ENCODE measurements at places on chromosomes 7 and 10. TPM values are rescaled to one million over a fixed set of nuclear protein-coding genes. Genes with fewer than 3 reads are reported as not detected.
A peak's percentile ranks its signal among the peaks of the same experiment; 100 is the strongest.

Gene NME8
- not detected for total RNA-seq

Gene KIAA1549
- total RNA-seq, result 0.11 TPM

Gene EEF1AKMT2
- total RNA-seq, result 20.0 TPM

Gene ZNF425
- total RNA-seq, result 4.0 TPM

Gene RBAK
- 19.4 TPM for total RNA-seq

Gene FAM25C
- not detected for total RNA-seq

Gene NRCAM
- 0.22 TPM for total RNA-seq

Gene LIPK
- not detected for total RNA-seq

Gene NPFFR1
- total RNA-seq, result not detected

Gene PPP1R3C
- not detected for total RNA-seq

Gene FKBP6
- not detected for total RNA-seq

Gene MRLN
- not detected for total RNA-seq

Gene HMX3
- not detected for total RNA-seq

DNA sequence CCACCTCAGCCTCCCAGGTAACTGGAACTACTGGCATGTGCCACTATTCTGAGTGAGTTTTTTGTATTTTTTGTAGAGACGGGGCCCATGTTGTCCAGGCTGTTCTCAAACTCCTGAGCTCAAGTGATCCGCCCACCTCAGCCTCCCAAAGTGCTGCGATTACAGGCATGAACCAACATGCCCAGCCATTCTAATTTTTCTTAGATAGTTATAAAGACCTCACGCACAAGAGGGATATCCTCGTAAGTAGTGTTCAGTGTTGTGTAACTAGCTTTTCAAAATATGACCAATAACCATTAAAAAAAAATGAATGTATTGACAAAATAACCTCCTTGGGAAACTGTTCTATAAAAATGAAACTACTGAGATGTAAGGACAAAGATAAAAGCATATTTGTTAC is 90.5 kb upstream of the FERD3L start:
- DNase-seq, result no peak

GRCh38 chr10:36087006-36088005 is 445.2 kb upstream of the FZD8 start:
- no peak for DNase-seq

- DNase-seq, result peak; percentile 52
Measured at GRCh38 chr7:140475747-140476333, 3.5 kb downstream of the MKRN1 start.

GRCh38 chr7:38525857-38526256 is 105.3 kb downstream of the AMPH start:
- no peak for DNase-seq

DNA sequence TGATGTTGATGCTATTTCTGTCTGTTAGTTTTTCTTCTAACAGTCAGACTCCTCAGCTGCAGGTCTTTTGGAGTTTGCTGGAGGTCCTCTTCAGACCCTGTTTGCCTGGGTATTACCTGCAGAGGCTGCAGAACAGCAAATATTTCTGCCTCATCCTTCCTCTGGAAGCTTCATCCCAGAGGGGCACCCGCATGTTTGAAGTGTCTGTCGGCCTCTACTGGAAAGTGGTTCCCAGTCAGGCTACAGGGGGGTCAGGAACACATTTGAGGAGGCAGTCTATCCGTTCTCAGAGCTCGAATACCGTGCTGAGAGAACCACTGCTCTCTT is 13.3 kb upstream of the CYP3A5 start:
- DNase-seq, result no peak

DNA sequence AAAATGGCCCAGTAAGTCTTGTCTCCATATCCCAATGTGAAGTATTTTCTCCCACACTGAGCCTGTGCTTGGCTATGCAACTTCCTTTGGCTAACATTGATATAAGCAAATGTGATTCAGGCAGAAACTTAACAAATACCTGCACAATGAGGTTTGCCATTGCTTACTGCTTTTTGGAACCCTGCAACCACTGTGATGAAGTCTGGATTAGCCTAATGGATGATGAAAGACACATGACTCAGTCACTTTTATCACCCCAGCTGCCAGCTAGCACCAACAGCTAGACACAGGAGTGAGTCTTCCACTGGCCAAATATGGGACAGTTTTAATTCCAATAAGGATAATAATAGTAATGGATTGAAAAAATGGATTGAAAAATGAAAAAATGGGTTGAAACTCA is 854.5 kb downstream of the GRM8 start:
- DNase-seq, result no peak

DNA sequence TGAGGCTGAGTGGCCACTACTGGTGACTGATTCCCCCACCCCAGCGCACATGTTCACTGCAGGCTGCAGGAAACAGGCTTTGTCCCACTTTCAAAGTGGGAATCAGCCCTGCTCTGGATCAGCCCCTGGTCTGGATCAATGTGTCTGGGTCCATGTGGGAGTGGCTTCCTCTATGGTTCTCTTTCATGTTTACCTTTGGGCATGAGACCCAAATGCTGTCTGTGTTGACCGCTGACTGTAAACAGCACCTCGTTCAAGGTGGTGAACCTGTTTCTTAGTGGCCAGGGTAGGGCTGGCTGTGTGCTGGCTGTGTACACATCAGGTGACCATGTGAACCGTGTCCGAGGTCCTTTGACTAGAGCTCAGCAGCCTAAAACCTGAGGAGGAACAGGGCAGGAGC is 121.8 kb downstream of the CAMK1D start:
- DNase-seq, result no peak

DNA sequence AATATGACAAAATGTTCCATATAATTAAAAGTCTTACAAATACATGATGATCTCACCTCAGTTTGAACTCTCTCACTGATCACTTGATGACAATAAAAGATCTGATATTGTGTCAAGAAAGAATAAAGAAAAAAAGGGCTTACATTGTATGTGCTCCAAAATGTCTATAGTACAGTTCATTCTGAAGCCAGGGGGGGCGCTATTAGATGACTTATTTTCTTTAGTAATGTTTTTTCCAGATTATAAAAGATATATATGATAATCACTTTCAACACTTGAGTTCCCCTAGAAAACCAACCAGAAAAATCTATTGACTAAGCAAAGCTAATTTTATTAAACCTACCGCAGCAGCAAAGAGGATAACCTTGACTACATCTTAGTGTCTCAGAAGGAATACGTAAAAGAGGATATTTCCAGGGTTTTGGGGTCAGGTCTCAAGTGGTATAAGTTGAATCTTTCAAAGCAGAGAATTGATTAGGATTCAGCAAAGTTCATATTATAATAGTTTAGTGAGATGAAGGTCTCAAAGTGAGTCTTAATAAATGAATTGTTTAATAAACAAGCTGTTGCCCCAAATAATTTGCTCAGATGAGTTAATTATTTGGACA is 55.8 kb downstream of the PTN start:
- no peak for DNase-seq

DNA sequence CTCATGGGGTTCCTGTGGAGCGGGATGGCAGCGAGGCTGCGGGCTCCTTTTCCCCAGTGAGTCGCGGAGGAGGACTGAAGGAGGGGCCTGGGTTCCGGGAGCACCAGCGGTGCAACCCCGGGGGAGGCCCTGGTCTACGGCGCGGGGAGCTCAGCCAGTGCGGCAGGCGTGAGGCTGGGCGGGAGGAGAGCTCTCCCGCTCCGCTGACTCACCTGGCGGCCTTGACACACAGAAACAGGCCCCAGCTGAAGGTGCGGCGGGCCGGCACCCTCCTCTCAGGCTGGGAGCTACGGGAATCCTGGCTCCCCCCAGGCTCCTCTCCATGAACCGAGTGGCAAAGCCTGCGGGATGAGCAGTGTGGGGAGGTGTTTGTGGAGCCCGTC is 6.8 kb upstream of the NOM1 start:
- DNase-seq, result no peak

GRCh38 chr10:116733566-116733965 is 8.8 kb downstream of the HSPA12A start:
- DNase-seq, result no peak

- no peak for DNase-seq
Measured at GRCh38 chr10:77494756-77495541, 142.7 kb downstream of the KCNMA1 start.

DNA sequence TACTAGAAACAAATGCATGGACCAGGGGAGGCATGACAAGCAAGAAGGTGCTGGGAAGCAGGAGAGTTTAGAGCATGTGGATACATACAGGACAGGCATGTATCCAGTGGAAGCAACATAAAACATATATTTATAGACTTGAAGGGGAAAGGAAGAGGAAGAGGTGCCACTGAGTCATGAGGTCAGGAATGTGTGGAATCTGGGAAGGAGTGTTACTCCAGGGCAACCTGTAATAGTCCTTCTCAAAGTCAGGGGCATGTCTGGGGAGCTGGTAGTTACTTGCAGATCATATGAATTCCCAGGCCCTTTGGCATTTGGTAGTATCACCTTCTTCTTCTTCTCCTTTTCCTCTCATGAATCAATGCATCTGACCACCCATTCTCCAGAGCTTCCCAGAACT is 246.6 kb downstream of the XPNPEP1 start:
- no peak for DNase-seq

- DNase-seq, result no peak
Measured at GRCh38 chr10:117541909-117542705, 439 bp upstream of the EMX2 start.

DNA sequence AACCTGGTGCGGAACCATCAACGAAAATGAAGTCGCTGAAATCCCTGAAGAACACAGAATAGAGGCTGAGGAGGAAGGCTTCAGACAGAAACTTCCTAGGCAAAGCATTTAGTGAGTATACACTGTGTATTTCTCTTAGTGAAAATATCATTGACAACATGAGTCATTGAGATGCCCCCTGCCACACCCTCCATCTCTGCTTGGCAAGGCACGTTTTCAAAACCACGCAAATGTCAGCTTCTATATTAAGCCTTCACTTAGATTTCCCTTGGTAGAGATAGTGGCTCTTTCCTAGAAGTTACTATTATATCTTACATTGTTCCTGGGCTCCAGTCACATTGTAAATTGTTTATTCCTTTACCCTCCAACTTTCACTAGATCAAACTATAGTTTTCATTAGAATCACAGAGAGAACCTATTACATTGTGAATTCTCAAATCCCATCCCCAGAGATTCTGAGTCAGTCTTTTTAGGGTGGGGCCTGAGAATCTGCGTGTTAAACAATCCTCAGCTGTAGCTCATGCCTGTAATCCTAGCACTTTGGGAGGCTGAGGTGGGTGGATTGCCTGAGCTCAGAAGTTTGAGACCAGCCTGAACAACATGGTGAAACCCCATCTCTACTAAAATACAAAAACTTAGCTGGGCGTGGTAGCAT is 4.6 kb upstream of the SKAP2 start:
- no peak for DNase-seq

DNA sequence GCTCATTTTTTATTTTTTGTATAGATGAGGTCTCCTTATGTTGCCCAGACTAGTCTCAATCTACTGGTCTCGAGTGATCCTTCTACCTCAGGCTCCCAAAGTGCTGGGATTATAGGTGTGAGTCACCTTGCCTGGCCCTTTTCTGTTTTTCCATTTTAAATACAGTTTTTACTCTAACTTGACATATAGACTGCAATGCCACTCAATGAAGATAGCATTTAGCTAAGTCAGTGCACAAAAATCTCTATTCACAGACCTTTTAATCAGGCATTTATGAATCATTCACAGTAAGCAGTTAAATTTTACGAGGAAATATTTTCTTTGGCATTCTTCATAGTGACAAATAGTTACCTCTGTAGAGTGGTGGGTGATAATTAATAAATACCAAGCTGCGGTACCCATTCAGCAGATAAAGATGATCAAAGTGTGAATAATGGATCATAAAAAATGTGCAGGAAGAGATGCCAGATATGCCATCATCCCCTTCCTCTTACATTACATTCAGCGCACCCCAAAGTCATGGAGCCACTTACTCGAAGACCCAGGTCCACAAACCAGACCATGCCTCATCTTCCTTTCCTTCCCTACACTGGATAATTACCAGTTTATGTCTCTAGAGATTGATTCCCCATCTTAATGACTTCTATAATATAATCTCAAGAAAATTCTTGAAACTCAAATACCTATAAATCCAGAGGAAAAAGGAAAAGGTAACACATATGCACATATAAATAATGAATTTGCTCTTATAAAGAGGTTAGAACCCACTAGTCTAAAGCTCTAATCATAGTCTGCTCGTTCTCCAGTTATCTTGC is 56.0 kb downstream of the UBE2H start:
- DNase-seq, result no peak

GRCh38 chr7:50508471-50508943 is 56.7 kb downstream of the DDC start:
- no peak for DNase-seq

DNA sequence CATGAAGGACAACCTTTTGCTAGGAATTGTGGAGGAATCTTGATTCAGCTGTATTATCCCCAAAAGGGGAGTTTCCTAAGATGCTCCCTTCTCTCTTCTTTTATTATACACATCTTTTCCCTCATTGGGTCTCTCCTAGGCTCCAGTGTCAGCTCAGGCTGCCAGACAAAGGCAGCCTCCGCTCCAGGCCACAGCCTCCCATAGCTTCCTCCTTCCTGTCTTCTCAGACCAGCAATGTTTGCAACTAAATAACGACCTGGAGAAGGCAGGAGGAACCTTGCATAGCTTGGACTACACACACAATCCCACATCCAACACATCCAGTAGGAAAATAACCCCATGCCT is 12.3 kb downstream of the SFXN3 start:
- no peak for DNase-seq

GRCh38 chr10:71817831-71818655 is 33.0 kb downstream of the PSAP start:
- DNase-seq, result no peak

DNA sequence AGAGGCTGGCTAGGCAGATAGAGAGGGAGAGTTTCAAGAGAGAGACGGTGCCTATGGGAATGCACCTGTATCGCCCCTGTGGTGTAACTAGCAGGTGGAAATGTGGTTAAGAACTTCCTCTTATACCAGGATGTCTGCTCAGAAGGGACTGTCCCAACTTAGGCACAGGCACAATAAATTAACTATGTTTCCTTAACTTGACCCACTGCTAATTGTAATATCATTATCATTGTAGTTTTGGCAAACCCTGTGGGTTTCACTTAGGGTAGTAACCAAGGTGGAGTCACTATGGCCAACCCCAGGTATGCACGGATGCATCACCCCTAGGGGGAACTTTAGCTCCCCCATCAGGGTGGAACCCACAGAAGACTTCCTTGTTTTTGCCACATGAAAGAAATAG is 455.7 kb downstream of the DGKB start:
- DNase-seq, result peak; percentile 2

GRCh38 chr7:93558705-93559614 is 15.6 kb downstream of the CALCR start:
- DNase-seq, result no peak

DNA sequence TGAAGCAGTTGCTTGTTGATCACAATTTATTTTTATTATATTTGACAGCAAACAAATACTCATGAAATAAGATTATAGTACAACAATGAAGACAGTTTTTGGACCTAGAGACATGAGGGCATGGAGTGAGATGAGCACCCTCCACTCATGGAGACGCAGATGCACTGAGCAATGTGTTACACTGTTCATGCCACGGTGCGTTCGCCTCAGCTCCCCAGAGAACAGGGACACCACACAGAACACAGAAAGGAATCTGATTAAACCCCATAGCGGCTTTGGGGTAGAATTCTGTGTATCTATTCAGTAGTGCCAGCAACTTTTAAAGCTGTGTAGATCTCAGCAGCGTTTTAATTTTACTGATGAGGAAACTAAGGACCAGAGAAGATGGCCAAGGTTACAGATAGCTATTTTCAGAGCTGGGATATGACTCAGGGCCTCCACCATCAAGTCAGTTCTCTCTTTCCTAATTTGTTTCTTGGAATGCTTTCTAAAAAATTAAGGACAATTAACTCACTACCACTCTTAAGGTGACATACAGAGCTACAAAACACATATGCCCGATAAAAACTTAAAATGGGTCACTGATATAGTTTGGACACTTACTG is 33.6 kb downstream of the FAM25A start:
- no peak for DNase-seq

Measured in CD4-positive, alpha-beta memory T cell (primary cell).